ENCODE measurements at places on chromosomes 6 and 20.

GRCh38 chr6:7341989-7342742 is 29.2 kb upstream of the SSR1 start:
- no peak for DNase-seq

GRCh38 chr20:1415667-1416468 is 23.0 kb upstream of the FKBP1A start:
- DNase-seq: peak; percentile 66

DNA sequence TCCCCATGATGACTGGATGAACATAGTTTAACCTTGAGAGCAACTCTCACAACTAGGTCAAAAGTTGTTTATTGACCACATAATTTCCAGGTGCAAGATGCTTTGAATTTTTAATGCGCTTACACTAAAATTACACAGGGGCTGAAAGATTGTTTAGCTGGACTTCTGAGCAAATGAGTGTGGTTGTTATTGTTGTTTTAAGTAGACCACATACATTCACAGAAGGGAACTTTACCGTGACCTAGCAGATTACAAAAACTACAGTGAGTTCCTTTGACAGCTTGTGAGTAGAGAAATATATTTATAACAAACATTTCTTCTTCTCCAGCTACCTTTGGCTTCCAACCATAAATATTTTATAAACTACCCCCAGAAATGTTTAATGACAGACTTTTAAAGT is 178.9 kb downstream of the UST start:
- no peak for DNase-seq

DNA sequence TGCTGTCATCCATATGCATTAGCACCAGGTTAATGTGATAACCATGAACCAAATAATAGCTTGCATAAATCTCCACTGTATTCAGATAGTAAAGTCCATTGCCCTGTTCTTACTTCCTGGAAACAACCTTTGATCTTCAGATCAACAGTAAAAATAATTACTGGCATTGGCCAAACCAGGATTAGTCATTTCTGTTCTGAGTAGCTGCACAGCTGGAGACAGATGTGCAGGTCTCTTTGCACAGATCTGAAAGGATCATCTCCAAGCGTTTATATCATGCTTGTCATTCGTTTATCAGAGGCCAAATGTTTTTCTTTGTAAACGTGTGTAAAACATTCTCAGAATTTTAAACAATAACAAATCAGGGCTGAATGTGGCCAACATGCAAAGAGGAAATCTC is 134.4 kb upstream of the HMGCLL1 start:
- no peak for DNase-seq

DNA sequence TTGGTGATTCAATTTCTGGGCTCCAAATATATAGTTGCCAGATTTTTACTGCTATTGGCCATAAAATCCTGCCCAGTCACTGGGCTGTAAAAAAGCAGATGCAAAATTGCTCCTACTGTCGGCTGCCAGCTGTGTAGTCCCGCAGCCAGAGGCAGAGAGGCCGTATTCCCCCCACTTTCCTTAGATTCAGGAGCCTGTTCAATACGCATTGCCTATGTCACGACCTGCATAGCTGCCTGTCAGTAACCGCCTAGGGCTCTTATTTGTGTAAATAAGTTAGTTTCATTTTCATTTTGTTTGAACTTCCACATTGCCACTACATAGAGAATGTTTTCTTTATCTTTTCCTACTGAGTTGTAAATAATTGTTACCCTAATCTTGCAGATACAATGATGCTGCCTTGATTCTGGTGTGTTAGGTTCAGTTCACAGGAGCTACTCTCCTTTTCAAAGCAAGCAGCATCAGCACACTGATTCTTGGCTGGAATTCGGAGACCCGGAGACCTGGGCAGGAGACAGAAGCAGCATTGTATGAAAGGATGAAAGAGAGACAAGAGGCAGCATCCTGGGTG is 46.0 kb upstream of the UST start:
- peak; percentile 66 for DNase-seq

DNA sequence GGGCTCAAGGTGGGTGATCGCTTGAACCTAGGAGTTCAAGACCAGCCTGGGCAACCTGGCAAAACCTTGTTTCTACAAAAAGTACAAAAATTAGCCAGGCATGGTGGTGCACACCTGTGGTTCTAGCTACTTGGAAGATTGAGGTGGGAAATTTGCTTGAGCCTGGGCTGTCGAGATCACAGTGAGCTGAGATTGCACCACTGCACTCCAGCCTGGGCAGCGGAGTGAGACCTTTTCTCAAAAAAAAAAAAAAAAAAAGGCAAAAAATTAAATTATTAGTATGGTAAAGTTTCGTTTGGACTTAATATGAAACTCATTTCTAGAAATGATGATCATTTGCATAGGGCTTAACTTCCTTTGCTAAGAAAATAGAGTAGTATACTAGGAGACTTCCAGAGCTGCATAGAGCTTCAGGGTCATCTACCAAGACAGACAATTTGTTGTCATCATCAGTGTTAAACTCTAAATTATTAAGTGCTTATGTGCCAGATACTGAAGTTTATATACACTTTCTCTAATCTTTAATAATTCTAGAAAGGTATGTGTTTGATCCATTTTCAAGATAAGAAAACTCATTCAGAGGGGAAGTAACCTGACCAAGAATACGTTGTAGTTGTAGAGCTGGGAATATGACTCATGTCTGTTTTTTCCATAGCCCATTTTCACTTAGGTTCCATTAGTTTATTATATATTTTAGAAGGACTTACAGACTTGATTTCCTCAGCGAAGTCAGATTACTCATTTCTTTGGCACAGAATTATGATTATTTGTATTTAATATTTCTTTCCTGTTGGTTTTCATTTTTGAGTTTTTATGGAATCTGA is 84.5 kb downstream of the SLC16A10 start:
- DNase-seq: no peak

Measured in inflammatory macrophage treated with lipopolysaccharide for 1 hour (primary cell).